ENCODE measurements at places on chromosomes 1 and 21.

- H3K4me1 ChIP-seq: peaks cover 31% of the 10 kb centered on the region
- H3K4me3 ChIP-seq: no peak overlapping the region
- no peak for DNase-seq
- no peaks in the 10 kb centered on the region for H3K36me3 ChIP-seq
- no peaks in the 10 kb centered on the region for H3K27me3 ChIP-seq
Measured at GRCh38 chr1:206829875-206830274, 35.5 kb upstream of the IL20 start.

DNA sequence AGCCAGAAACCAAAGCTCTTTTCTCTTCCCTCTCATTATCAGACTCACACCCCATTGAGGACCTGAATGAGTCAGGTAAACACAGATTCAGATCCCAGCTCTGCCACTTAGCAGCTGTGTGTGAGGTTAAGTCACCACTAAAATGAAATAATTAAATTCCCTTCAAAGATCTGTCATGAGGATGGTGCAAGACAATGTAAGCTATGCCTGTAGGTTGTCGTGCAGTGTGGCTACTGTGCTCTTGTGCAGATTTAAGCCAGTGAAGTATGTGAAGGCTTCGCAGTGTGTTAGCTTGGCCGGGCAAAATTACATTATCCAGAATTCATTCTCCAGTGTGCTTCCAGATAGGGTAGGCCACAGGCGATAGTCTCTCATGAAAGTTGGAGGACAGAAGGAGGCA, 13.6 kb downstream of the UBL4B start:
- H3K27ac ChIP-seq: no peak overlapping the region
- peaks cover 37% of the 10 kb centered on the region for H3K27me3 ChIP-seq
- peaks cover 2% of the 10 kb centered on the region for H3K4me1 ChIP-seq

DNA sequence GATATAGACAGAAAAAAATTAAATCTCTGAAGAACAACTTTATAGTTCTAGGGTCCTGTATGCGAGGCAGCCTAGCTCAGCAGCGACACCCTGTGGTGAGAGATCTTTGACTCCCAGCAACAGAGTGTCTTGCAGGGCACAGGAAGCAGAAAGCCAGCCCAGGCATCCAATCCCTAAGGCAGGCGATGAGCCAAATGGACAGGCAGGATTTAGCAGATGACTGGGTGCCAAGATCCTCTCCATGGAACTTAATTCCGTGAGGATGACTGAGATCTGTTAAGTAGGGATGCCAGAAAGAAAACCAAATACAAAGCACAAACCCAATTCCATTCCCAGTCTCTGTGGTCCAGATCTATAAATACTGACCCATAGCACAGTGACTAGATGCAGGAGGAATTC, 38.8 kb downstream of the HLCS start:
- H3K4me3 ChIP-seq: no peak overlapping the region
- peaks cover 16% of the 10 kb centered on the region for H3K4me1 ChIP-seq
- no peaks in the 10 kb centered on the region for H3K27me3 ChIP-seq
- peaks cover 9% of the 10 kb centered on the region for H3K36me3 ChIP-seq
- DNase-seq: peak; percentile 61

DNA sequence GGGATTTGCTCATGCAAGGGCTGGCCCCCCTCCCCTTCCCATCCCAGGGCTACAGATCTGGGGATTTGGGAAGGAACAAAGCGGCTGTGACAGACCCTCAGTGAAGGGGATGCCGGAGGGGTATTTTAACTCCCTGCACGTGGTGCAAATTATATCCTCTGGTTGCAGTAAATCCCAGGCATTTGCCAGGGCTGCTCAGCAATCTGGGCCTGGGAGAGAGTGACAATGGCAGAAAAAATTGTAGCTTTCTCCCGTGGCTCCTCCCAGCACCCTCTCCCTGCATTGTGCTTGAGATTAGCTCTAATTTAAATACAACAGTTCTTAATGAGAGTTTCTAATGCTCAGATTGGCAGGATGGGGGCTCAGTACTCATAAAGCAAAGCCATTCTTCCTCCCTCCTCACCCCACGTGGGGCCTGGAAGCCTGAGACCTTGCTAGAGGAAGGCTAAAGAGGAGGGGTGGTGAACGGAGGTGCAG, 129.9 kb upstream of the CD34 start:
- no peaks in the 10 kb centered on the region for H3K4me1 ChIP-seq
- no peaks in the 10 kb centered on the region for H3K36me3 ChIP-seq
- H3K4me3 ChIP-seq: no peak overlapping the region

- no peaks in the 10 kb centered on the region for H3K36me3 ChIP-seq
- no peak overlapping the region for H3K4me3 ChIP-seq
- no peak overlapping the region for H3K27ac ChIP-seq
- H3K4me1 ChIP-seq: peaks cover 9% of the 10 kb centered on the region
Measured at GRCh38 chr1:921011-921837, 2.5 kb upstream of the SAMD11 start.

GRCh38 chr1:172185211-172185610, 235.3 kb upstream of the C1orf105 start:
- H3K4me1 ChIP-seq: peaks cover 35% of the 10 kb centered on the region
- no peak for DNase-seq
- peaks cover 4% of the 10 kb centered on the region for H3K36me3 ChIP-seq
- no peak overlapping the region for H3K27ac ChIP-seq

- H3K27ac ChIP-seq: no peak overlapping the region
- no peak for DNase-seq
- H3K4me3 ChIP-seq: no peak overlapping the region
- H3K4me1 ChIP-seq: no peaks in the 10 kb centered on the region
- H3K36me3 ChIP-seq: no peaks in the 10 kb centered on the region
Measured at GRCh38 chr21:45791562-45792418, 148.3 kb downstream of the PCBP3 start.

GRCh38 chr1:41784531-41785274, 134.0 kb downstream of the HIVEP3 start:
- no peaks in the 10 kb centered on the region for H3K27me3 ChIP-seq
- H3K4me3 ChIP-seq: no peak overlapping the region
- DNase-seq: no peak
- peaks cover 29% of the 10 kb centered on the region for H3K4me1 ChIP-seq

- no peak for DNase-seq
- H3K27ac ChIP-seq: peak overlapping the region; percentile 12
- H3K27me3 ChIP-seq: no peaks in the 10 kb centered on the region
Measured at GRCh38 chr1:12601700-12602658, 16.0 kb downstream of the DHRS3 start.

GRCh38 chr1:235417086-235417697, 50.0 kb downstream of the TBCE start:
- H3K4me1 ChIP-seq: peaks cover 5% of the 10 kb centered on the region
- DNase-seq: peak; percentile 48
- H3K27ac ChIP-seq: no peak overlapping the region
- no peak overlapping the region for H3K4me3 ChIP-seq
- H3K36me3 ChIP-seq: peaks cover 4% of the 10 kb centered on the region
- no peaks in the 10 kb centered on the region for H3K27me3 ChIP-seq

GRCh38 chr1:3774276-3774945, 1.9 kb downstream of the SMIM1 start:
- no peaks in the 10 kb centered on the region for H3K27me3 ChIP-seq
- H3K4me1 ChIP-seq: peaks cover 8% of the 10 kb centered on the region
- no peak for DNase-seq
- H3K27ac ChIP-seq: no peak overlapping the region

GRCh38 chr1:181711820-181712219, 228.5 kb downstream of the CACNA1E start:
- DNase-seq: no peak
- no peak overlapping the region for H3K27ac ChIP-seq

DNA sequence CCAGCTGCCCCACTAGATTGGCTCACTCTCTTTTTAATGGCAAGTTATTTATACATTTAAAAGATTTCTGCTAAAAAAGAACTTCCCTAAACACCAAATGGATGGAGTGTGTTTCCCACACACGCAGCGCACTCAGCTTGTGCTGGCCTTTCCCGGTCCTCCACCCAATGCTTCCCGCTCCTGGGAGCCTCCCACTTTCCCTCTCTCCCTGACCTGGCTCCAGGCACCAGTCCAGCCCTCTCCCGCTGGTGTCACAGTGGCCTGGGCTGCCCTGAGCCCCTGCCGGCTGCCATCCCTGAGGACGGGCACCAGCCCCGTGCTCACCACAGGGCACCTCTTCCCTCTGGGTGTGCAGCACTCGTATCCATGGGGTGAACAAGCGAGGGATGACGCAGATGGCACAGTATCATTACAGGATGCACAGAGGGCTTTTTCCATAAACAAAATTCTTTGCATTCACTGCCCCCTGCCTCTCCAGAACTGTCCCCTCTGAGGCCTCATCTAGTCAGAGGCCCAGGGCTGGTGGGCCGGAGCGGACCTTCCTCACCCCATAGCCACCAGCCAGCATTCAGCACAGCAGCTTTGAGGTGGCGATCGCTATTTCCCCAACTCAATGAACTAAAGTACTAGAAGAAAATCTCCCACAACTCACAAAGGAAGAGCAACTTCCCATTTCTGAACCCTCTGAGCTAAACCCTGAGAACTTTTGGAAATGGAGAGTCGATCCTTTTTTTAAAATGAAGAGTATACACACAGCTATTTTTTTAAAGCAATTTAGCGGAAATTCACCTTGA, 68.5 kb downstream of the SLC37A1 start:
- H3K27me3 ChIP-seq: no peaks in the 10 kb centered on the region
- no peaks in the 10 kb centered on the region for H3K4me1 ChIP-seq
- H3K27ac ChIP-seq: peak overlapping the region; percentile 25
- peaks cover 9% of the 10 kb centered on the region for H3K36me3 ChIP-seq
- no peak overlapping the region for H3K4me3 ChIP-seq
